Activated CD4-positive, alpha-beta T cell treated with anti-CD3 and anti-CD28 coated beads for 1 hour (primary cell): ENCODE measurements at places on chromosomes 5 and 9.

DNA sequence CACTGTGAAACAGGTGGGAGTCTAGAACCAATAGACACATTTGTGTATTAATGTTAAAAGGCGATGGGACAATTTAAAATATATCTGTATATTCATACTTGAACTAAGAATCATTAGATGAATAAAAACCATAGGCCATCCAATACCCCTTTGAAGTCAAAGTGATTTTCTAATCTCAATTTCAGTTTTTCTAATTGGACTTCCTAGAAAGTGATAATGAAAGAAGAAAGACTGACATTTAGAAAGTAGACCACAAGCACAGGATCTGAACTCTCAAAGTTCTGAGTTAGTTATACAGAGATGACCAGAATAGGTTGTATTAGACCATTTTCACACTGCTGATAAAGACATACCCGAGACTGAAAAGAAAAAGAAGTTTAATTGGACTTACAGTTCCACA lies 412.8 kb upstream of the PIK3R1 start:
- DNase-seq, result no peak

DNA sequence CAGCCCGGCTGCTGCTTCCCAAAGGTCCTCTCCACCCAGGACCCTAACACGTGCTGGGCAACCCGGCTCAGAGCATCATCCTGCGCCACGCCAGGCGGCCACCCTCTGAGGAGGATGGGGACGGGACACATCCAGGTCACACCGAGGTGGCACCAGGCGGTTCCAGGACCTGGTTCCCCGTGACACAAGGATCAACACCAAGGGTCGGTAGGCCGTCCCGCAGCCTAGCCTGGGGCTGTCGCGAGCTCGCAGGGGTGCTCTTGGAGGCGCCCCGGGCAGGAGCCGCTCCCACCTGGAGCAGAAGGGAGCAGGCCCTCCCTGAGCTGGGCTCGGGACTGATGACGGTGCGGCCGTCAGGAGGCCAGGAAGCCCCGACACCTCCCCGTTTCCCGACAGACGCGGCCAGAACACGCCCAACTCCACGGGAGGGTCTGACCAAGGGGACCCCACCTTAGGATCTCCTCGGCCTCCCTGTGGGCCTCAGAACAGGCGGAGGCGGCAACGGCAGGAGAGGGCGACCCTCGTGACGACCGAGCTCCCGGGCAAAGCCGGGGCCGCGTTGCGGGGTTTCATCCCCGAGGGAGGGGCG lies 6.3 kb downstream of the EXD3 start:
- DNase-seq, result no peak

DNA sequence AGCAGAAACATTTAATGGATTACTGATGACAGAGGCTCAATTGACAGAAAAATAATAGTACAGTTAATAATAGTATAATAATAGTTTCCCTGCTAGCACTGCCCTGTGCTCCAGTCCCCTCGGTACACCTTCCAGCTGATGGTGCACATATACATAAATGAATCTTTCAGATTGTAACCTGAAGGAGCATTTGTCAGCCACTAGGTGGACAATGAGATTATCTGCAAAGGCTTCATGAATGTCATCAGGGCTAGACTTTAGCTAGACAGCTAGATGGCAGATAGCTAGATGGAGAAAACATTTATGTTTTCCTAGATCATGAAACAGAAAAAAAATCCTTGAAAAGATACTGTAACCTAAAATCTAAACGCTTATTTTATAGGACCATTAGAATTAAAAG lies 304.4 kb upstream of the SMC2 start:
- no peak for DNase-seq

DNA sequence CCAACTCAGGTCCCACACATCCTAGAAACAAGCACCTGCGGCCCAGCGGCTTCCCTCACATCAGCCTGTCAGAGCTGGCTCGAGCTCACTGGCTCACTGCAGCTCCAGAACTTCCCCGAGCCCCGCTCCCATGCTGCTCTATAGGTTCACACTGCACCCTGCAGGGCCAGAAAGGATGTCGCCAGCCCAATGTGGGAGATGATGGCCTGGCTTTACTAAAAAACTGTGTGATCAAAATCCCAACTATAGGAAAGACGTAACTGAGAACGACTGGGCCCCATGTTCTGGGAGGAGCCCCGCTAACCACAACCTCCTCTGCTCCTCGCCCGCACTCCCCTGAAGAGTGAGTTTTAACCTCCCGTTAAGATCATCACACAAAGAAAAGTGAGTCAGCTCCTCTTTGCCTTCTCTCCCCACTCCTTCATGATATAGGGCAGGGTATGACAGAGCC lies 4.6 kb downstream of the SURF4 start:
- peak; percentile 46 for DNase-seq

- DNase-seq, result no peak
Observed at GRCh38 chr5:107553117-107553555, 117.6 kb downstream of the EFNA5 start.

GRCh38 chr9:81717747-81718077 lies 28.4 kb upstream of the TLE1 start:
- no peak for DNase-seq

- DNase-seq, result no peak
Observed at GRCh38 chr9:127219520-127219919, 45.1 kb upstream of the GARNL3 start.

- DNase-seq, result no peak
Observed at GRCh38 chr5:140116716-140117115, 2.8 kb downstream of the PURA start.

- DNase-seq, result no peak
Observed at GRCh38 chr5:150082889-150083288, 3.5 kb downstream of the CSF1R start.

- DNase-seq, result no peak
Observed at GRCh38 chr9:70642341-70642740, 227.9 kb upstream of the KLF9 start.

DNA sequence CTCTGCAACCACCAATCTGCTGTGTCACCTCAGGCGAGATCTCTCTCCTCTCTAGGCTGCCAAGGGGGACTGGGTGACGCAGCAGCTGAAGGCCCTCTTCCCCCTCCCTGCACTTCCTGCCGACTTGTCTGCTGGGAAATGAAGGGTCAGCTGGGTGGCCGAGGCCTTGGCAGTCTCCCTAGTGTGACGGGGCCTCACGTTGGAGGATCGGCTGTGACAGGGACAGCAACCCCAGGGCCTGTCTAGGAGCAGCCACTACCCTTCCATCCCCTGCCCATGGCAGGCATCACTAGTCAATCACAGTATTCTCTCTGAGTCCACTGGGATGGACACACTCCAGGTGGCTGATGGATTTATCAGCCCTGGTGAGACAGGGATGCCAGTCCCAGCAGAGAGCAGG lies 107.3 kb upstream of the SARDH start:
- no peak for DNase-seq

DNA sequence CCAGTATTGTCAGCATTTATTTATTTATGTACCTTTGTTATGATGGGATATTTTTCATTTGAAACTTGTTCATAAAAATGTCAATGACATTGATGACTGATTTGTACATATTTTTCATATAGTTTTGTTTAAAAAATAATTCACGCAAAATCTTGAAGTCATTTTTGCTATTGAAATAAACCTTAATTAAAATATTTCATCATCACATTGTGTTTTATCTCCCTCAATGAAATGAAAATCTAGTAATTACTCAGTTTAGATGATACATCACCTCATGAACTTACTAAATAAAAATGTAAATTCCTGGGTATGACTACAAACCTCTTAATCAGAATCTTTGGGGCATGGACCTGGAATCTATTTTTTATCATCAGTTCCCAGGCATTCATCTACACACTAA lies 89.6 kb downstream of the OSMR start:
- DNase-seq, result no peak

DNA sequence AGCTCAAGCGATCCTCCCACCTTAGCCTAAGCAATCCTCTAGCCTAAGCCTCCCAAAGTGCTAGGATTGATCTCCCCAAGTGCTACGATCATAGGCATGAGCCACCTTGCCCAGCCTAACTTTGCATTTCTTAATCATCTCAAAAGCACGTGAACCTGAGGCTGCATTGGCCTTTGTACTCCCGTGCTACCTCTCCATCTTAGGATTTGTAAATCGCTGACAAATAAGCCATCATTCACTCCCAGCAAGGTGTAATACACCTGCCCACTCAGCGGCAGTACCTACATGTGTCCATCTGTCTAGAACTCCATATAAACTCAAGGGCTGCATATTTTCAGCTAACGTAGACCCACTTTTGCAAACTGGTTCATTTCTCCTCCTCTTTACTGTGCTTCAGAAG lies 2.8 kb downstream of the ANKH start:
- no peak for DNase-seq

DNA sequence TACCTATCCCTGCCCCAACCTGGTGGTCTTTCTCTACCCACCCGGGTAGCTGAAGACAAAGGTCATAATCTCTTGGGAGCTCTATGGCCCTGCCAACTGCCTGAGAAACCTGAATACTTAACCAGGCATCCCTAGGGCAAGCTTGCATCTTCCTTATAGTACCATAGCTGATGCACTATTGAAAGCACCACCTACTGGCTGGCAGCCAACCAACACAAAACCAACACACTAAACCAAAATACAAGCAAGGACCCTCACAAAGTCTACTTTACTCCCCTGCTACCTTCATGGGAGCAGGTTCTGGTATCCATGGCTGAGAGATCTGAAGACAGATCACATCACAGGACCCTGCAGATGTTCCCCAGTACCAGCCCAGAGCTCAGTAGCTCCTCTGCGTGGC lies 171.8 kb upstream of the TAS2R1 start:
- no peak for DNase-seq

DNA sequence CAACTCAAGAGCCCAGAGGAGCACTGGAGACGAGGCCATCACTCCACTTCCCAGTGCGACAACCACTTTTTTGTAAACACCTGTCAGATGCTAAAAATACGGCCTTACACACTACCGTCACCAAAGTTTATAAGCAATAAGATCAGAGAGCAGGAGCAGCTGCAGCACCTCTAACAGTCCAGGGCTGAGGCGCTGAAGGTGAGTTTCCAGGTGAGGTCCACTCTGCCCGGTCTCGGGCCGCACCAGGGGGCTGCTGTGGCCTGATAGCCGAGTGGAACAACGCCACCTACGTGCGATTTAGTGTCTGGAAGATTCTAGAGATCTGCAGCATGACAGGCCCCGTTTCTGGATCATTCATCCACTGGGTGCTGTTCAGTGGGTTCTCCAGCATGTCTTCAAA lies 25.8 kb upstream of the CAMSAP1 start:
- no peak for DNase-seq

DNA sequence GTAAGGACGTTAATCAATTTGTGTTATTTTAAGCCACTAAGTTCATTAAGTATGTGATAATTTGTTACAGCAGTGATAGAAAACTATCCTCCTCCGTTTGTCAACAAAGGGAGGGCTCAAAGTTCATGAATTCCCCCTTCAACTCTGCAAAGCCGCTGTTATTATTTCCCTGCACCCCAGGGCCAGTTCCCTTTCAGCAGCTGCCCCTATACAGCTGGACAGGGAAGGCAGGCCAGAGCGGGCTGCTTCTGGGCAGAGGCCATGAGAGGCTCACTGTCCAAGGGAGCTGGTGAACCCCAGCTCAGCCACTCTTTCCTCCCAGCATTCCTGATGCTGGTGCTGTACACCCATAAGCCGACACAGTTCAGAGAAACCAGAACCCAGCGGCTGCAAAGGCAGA lies 102.4 kb upstream of the GPR151 start:
- DNase-seq, result no peak

DNA sequence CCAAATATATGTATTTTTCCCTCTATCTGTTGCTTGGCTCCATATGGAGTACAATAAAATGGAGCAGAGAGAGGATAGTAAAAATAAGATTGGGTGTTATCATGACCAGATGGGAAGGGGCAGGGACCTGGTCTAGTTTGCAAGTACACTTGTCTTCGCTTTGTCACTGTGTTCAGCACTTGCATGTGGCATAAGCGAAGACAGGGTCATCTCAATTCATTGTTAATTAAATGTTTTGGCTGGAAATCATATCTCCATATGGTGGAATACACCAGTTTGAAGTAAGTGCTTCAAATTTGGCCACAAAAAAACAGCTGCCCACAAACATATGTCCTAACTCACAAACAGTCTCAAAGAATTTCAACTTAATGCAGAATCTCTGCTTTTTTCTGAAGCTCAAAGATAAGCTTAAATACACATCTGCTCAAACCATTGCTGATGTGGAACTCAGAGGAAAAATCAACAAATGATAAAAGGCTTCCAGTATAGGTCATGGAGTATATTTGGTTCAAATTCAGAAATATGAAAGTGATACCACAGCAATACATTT lies 865.4 kb downstream of the TLE4 start:
- DNase-seq, result no peak
